Right atrium auricular region (tissue), 2 donors: ENCODE measurements at places on chromosomes 6 and 20. TPM values are rescaled to one million over a fixed set of nuclear protein-coding genes. Genes with fewer than 3 reads are reported as not detected.

The SNRPB gene
- total RNA-seq, result 78.7 TPM

The CHMP4B gene
- 57.0 TPM for total RNA-seq

The CPXM1 gene
- 4.4 TPM for total RNA-seq

The CNKSR3 gene
- 11.5 TPM for total RNA-seq

The GTF3C6 gene
- 78.1 TPM for total RNA-seq
